ENCODE measurements at places on chromosomes 6 and 20.
A peak's percentile ranks its signal among the peaks of the same experiment; 100 is the strongest.

GRCh38 chr6:1494671-1495070, 105.3 kb downstream of the FOXF2 start:
- DNase-seq: peak; percentile 55

DNA sequence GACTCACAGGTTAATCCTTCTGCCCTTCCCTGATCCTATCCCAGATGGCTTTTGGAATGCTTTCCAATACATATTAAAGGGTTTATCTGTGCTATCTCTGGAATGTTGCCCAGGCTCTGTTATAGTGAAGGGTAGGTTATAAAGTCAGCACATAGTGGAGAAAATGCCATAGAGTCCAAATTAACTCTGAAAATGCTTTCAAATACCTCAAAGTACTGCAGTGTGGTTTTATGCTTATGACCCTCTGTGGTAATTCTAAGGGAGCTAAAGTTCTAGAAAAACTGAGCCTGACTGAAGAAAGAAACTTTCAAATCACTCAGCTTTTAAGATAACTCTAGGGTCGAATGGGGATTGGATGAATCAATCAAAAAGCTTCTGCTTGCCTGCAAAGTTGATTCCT, 159.8 kb downstream of the PLCB1 start:
- peak; percentile 31 for DNase-seq

DNA sequence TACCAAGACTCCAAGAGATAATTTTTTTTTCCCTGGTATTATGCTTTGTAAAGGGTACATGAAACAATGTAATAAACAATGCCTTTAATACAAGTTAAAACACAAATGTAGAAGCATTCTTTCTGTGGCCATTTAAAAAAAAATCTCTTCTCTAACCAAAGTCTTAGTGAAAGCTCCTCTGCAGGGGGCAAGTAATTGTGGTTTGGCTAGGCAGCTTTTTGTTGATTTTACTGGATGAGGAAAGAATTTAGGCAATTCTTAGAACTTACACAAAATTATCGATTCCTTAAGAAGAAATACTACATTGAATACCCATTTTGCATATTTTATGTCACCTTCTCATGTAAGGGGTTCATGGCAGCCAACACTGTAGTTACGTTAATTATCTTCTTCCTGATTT, 12.4 kb downstream of the TFB1M start:
- no peak for DNase-seq

DNA sequence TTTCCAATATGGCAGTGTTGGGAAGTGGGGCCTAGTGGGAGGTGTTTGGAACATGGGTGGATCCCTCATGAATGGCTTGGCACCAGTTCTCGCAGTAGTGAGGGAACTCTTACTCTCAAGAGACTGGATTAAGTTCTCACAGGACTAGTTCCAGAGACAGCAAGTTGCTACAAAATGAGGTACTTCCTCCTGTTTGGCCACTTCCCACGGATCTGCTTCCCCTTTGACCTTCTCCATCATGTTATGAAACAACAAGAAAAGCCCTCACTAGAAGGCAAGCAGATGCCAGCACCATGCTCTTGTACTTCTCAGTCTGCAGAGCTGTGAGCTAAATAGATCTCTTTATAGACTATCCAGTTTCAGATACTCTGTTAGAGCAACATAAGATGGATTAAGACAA, 3.1 kb downstream of the RSPH3 start:
- DNase-seq: no peak

- DNase-seq: no peak
These were observed 408.4 kb downstream of the PLCB1 start for GRCh38 chr20:8540466-8540865.

GRCh38 chr20:62888910-62889309, 27.3 kb upstream of the TCFL5 start:
- DNase-seq: no peak

GRCh38 chr6:125985522-125985921, 818 bp upstream of the TRMT11 start:
- no peak for DNase-seq

GRCh38 chr6:38459291-38459690, 180.4 kb downstream of the BTBD9 start:
- DNase-seq: no peak

GRCh38 chr6:83518816-83519480, 6.6 kb downstream of the PRSS35 start:
- DNase-seq: no peak

DNA sequence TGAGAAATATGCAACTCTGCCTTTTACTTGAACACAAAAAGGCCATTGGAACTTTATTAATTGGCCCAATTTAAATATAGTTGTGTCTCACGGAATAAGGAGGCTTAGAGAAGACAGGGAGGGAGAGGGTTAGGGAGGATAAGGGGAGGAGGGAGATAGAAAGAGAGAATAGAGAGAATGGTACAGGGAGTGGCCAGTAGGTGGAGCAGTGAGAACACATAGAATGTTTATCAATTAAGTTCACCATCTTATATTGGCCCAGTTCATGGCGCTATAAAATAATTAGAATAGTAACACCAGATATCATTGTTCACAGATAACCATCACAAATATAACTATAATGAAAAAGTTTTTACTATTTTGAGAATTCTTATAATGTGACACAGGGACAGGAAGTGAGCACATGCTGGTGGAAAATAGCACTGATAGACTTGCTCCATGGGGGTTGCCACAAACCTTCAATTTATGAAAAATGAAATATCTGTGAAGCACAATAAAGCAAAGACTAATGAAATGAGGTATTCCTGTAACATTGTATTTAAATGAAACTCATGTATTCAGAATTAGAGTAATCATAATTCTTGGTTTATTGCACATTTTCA, 374.1 kb upstream of the MANEA start:
- no peak for DNase-seq

GRCh38 chr20:12764053-12764452, 244.7 kb upstream of the SPTLC3 start:
- DNase-seq: no peak

- no peak for DNase-seq
These were observed 67.8 kb downstream of the LY86 start for GRCh38 chr6:6656287-6656686.

DNA sequence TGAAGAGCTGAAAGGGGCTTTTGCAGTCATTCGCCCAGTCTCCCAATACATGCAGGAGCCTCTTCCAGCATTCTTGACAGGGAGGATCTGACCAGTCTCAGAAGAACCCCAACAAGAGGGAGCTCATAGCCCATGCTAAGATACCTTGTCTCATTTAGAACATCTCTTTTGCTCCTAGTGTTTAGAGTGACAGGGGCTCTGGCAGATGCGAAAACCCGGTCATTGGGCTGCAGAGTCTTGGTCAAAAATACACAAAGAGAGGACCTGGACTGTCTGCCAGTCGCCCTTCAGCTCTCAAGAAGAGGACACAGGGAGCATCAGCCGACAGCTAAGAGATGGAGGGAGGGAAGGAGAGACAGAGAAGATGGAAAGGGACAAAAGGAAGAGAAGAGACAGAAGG, 700 bp downstream of the GUCA1B start:
- no peak for DNase-seq

DNA sequence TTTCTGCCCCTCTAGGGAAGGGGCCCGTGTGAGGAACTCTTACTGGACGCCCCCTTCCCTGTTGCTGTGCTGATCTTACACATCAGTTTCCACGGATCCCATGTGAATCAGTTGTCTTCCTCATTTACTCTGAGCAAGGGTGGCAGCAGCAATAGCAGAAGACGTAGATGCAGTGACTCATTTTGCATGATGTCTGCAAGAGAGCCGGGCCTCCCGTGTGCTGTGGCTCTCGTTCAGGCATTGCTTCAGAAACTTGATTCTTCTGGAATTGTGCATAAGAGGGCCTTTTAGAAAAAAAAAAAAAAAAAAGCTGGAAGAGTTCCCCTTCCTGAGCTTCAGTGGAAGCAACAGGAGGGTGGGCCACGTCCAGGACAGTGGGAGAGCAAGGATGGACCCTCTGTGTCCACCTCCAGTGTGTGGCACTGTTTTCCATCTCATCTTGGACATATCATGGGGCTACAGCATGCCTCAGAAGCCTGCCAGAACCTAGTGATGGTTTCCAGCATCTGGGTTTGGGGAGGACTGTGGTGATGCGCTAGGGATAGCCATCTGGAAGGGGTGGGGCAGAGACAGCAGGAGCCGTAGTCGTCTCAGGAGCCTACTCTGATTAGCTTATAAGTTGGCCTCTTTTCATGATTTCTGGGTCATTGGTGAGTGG, 62.1 kb downstream of the FOXO3 start:
- DNase-seq: peak; percentile 50

GRCh38 chr6:29976253-29976587, 33.9 kb downstream of the HLA-A start:
- DNase-seq: no peak
